CD4-positive, alpha-beta T cell treated with Interleukin-4 for 1 hour (primary cell): ENCODE measurements at places on chromosomes 6 and 20.

DNA sequence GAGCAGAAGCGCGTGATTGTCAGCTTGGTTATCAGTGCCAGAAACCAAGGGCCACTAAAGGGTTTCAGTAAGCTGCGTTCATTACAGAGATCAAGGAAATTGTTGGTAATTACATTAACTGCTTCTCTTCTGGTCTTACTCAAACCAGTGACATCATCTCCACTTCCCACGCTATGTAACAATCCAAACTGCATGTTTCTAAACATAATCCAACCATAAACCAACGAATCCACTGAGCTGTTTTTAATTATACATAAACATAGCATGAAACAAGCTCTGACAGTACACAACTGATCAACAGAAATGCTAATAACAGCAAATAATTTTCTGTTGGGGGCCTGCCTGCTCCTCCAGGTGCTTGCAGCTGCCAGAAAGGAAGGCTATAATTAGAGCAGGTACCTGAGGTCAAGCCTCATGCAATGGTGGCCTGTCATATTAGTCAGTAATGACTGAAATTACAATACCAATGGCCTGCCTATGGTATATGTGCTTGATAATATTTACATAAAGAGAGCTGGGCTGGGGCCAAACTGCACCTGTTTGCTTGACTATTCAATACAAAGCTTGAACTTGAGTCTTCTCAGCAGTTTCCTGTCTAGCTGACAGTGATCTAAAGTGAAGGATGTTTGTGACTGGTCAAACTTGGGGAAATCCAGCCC lies 40.1 kb downstream of the ILRUN start:
- DNase-seq = peak; percentile 29

GRCh38 chr6:148382861-148383260 lies 40.2 kb downstream of the SASH1 start:
- no peak for DNase-seq

- DNase-seq = no peak
These were observed 532 bp upstream of the NKAIN4 start for GRCh38 chr20:63254606-63255384.

DNA sequence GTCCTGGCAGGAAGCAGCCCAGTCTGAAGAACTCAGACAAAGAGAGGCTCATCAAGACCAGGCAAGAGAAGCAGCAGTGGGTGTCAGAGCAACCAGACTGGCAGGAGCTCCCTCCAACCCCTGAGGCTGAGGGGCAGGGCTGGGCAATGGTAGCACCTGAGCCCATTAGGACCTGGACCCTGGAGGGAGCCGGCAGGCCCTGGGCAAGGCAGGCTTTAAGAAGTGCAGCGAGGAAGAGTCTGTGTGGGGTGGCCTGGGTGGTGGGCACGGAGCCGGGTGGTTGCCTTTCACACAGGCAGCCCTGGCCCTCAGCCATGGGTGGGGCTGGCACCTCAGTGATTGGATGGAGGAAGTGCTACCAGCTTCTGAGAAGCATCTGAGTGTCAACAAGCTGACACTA lies 33.1 kb upstream of the IRF4 start:
- DNase-seq = no peak

DNA sequence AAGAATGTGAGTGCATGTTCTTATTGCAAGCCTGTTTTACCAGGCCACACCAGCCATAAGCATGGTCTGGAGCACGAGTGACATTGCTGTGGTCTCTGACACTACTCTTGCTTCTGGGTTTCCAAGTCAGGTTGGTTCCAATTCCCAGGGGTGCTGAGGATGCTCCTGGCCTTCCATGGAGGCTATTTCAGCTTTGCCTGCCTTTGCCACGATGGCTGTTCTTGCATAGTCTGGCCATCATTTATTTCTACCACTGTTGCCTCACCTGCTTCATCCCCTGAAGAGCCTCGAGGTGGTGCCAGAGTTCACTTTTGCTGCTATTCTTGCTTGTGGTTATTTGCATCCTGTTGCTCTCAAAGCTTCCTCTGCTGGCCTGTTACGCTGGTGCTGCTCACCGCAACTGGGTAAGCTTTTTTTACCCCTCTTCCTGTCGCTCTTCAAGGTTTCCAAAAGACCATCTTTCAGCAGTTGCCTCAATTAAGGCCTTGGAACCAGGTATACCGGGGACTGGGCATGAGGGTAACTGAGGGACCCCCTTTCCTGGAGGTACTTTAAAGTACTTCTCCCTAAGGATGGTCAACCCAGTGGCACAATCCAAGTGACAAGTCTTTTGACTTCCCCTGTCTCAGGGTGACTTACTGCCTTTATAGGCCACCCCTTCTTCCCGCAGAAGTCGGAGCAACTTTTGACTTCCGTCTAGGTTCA lies 64.5 kb downstream of the AKAP7 start:
- DNase-seq = peak; percentile 87

DNA sequence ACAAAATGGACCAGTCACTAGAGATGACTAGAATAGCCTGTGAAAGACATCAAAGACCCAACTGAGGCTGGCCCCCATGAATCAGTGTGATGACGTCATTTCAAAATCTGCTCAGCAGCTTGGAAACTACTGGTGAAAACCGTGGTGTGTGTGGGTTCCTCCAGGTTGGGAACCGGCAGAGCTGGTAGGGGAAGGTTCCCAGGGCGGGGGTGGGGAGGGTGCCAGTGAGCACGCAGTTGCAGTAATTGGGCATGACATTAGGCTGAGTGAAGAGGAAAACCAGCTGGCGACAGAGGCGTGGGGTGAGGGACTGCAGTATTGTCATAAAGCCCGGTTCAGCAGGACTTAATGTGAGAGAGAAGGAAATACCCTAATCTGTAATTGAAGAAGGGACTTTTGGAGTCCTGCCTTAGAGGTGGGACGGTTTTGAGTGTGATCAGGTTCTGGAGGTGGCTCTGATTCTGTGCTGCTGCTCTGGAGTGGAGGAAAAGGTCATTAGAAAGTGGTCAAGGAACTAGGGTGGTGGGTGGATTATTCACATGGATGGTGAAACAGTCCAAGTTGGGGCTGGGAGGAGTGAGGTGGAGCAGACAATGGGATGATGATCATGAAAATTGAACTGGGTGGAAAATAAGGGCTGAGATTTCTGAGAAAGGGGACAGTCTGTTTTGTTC lies 52.0 kb upstream of the MTHFD1L start:
- DNase-seq = no peak

DNA sequence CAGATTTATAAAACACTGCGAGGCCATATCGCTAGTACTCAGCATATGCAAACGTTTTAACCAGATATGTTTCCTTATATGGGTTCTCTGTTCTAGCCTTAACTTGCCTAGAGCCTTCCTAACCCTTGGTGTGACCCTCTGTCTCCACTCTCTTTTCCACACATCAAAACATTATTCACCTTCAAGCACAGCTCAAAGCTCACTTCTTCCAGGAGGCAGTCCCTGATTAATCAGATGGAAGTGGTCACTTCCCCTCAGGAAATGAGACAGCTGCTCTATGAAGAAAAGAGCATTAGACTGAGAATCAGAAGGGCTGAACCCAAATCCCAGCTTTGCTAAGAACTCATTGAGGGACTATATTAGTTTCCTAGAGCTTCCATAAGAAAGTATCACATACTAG lies 39.8 kb upstream of the SLC17A4 start:
- no peak for DNase-seq

DNA sequence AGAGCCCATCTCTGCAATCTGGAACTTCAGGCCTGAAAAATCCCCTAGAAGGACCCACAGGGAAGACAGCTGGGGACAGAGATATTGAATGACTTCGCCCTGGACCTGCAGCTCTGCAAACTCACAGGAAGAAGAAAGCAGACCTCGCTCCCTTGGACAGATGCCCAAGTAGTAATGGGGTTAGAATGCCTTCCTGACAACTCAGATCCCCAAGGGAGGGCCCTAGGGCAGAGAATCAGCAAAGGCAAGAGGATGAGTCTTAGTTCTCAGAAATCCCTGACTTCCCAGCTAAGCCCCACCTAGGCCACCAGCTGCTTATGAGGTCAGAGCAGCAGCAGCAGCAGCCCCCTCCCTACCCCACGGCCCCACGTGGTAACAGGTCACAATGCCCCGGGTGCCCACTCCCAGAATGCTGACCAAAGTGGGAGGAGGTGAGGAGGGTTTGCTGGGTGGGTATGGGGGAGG lies at the start of gene C20orf141:
Gene C20orf141, plus strand, starts transcription at position 401 of the 465 bp plus-strand sequence. CDS start 198 bp downstream, outside the sequence.
- DNase-seq = no peak

- DNase-seq = no peak
These were observed 81.5 kb downstream of the EPHA7 start for GRCh38 chr6:93337772-93338394.

DNA sequence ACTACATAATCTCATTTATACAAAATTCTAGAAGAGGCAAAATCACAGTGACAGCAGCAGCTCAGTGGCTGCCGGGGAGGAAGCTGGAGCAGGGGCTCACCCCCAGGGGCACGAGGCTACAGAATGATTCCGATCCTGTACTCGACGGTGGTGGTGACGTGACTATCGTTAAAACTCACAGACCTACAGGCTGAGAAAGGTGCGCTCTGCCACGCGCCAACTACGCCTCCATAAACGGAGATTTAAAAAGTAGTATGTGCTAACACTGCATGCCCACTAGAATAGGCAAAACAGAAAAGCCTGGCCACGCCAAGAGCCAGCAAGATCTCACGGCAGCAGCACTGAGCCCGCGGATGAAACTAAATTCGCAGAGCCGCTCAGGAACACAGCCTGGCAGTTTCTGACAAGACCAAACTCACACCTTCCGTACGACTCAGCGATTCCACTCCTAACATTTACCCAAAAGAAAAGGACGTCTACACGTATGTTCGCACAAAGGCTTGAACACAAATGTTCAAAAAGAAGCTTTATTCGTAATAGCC lies 25.2 kb downstream of the TAF4 start:
- DNase-seq = no peak

DNA sequence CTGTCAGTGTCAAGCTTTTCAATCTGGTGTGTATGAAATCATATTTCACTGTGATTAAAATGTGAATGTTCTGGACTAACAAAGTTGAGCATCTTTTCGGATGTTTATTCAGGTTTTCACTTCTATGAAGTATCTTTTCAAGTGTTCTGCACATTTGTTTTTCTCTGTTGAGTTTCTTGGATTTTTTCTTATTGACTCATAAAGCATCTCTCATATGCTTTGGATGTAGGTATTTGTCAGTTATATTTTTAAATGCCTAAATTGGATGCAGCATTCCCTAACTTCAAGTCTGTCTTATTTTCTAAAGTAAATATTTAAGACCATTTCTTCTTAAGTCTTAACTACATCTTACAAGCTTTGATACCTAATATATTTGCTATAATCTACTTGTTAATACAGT lies 398.0 kb downstream of the PLCB1 start:
- DNase-seq = no peak

DNA sequence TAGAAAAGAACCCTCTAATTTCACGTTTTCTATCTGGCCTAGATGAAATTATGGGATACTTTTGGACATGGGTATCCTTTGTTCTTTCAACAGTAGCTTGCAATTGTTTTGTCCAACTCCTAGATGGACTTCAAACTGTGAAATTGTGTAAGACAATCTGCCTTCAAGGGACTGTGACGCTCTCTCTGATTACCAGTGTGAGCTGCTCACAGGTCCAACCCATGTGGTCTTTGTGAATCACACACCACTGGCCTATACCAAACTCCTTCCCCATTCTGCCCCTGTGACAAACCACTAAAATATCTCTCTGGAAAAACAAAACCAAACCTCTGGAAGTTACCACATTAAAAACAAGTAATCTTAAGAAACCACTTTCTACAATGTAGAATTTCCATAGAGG lies 59.5 kb downstream of the NINL start:
- DNase-seq = no peak

- no peak for DNase-seq
These were observed 705.3 kb downstream of the KIF16B start for GRCh38 chr20:15867899-15868298.

- no peak for DNase-seq
These were observed 13.8 kb upstream of the EYA4 start for GRCh38 chr6:133227344-133227743.

DNA sequence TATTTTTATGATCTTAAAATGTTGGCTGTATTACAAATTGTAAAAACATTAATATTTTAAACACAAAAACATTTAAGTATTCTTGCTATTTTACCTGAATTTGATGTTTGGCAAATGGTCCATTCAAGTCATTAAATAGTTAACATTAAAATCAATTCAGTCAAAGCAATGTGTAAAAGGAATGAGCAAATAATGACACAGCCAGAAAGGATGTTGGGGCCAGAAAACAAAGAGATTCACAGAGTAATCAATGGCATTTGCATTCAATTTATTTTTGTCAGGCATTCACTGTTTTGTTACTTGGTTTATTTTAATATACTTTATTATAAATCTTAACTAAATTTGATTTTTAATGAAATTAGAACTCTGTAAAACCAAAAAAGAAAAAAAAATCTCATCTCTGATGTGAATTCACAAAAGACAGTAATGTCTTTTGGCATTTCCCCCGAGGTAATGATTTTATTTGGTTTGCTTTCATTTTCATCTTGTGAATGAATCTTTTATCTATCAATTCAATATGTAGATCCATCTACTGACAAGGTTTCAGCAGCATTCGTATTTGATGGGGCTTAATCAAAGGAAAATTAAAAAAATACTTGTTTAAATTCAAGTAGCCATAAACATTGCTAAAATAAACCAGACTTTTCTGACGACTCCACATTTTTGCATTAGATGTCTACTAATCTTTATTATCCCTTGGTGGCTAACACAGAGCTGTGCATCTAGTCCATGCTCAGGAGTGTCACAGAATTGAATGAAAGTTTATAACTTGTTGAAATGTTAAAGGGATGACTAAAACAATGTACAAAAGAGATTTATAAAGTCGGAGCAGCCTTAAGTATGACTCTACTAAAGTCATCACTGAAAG lies 866.7 kb upstream of the GJE1 start:
- DNase-seq = no peak

- DNase-seq = no peak
These were observed 6.7 kb downstream of the TULP1 start for GRCh38 chr6:35505999-35506412.

DNA sequence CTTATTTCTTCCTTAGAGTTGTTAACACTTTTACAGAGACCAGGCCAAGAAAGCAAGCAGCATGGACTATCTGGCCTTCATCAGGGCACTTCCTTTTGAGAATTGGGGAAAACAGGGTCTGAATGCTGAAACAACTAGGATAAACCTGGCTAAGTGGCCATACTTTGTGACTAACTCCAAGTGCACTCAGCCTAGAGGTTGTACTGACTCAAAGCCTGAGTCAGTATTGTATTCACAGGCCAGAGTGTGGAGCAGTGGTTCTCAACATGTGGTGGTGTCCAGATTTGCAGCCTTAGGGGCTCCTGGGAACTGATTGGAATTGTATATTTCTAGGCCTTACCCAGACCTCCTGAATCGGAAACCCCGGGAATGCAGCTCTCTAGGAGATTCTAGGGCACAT lies 20.1 kb downstream of the SEC23B start:
- DNase-seq = no peak

DNA sequence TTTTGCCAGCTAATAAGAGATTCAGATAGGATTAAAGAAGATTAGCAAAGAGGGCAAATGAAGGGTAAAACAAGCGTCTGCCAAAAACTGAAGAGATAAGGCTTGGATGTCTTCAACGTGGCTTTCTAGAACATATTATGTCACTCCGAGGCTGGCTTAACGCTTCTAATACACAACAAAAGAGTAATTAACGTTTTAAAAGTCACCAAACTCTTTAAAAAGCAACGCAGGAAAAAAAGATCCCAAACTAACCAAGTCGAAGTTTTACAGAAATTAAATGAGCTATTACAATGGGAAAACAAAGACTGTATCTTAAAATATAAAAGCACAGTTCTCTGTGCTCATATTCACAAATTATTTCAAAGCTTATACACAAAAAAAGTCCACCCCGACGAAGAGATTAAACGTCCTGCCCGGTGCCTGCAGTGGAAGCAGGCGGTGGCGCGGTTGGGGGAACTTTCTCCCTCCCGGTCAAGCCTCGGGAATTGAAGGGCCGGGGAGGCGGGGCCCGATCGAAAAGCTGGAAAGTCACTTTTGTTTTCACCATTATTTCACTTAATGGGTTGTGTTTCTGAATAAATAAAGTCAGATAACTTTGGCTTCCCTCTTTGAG lies 1.2 kb downstream of the MAK start:
- peak; percentile 19 for DNase-seq
